ENCODE measurements at places on chromosomes 6 and 20.

DNA sequence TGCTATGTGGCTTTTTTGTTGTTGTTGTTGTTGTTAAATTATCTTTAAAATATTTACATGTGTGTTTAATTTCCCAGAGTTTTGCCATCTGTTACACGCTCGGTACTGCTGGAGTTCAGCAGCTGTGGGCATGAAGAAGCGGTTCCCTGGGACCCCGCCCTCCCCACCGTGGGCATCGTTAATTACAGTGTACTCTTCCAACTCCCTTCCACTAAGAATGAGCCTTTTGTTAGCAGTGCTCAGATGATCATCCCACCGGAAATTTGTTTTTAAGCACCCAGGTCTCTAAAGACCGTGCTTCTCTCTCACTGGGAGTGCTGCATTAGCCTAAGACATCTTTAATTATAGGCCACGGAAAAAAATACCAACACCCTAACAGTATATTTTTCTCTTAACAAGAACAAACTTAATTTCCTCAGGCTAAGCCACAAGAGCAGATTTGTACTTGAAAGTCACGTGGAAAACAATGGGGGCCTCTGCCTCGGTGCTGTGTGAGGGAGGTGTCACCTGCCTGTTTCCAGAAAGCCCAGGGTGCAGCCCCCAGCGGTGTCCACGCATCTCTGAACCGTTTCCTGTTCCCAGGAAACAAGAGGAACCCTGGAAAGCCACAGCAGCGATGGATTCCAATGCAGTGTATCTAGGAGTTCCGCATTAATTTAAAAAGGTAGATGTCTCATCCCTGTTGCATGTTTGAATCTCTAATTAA lies 113.3 kb upstream of the FRMD1 start:
- no peak for DNase-seq

- no peak for DNase-seq
These were observed 2.6 kb downstream of the VGLL2 start for GRCh38 chr6:117267766-117268534.

- no peak for DNase-seq
These were observed 75.8 kb downstream of the SYCP2L start for GRCh38 chr6:10962673-10963072.

DNA sequence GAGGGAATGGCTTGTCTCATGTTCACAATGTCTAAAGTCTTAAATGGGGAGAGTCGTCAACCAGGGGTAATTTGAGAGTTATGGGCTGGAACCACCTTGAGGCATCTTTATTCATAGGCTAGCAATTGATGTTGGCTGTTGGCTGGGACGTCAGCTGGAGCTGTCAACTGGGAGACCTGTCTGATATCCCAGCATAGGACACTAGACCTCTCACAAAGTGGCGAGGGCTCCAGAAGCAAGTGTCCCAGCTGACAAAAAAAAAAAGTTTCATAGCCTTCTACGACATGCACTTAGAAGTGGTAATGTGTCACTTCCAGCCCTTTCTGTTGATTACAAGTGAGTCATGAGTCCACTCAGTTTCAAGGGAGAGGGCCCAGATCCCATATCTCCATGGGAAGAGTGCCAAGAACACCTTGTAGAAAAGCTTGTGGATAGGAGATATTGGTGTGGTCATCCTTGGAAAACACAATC lies 278.0 kb downstream of the ESR1 start:
- no peak for DNase-seq

GRCh38 chr6:121442576-121442975 lies 7.1 kb downstream of the GJA1 start:
- DNase-seq: no peak

DNA sequence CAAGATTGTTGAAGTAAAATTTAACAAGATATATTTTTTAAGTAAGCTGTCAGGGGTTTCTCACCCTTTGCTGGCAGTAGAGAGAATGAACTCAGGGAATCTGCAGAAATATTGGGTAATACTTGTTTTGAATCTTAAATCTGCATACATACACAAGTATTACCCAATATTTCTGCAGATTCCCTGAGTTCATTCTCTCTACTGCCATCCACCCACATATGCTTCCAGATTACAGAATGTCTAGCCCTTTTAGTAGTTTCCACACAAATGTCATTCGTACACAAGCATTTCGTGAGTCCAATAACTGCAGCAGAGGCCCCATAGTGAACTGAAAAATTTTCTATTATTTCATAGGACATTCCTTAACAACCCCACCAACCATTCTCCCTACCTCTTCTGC lies 69.6 kb upstream of the TNFRSF21 start:
- no peak for DNase-seq
